Non-pigmented ciliary epithelial cell (primary cell): ENCODE measurements at places on chromosomes 6 and 20.

GRCh38 chr20:32079655-32080109, 27.6 kb downstream of the HCK start:
- no peak for DNase-seq

GRCh38 chr6:156449569-156449968, 327.6 kb upstream of the ARID1B start:
- no peak for DNase-seq

DNA sequence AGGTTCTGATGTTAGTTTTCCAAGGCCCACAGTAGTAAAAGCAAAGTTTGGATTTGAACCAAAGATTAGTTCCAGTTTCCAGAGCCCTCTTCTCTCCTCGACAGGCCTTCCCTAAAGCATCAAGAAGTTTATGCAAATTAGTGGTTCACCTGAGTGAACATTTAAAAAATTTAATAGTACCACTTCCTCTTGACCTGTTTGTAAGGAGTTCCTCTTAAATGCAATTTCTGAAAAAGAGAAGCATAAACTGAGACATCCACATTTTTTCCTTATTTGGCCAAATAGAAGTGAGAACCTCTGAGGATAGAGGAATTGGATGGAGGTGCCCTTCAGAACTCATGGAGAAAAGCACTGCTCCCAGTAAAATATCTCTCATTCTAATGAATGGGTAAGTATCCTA, 1.2 kb upstream of the DSE start:
- no peak for DNase-seq

DNA sequence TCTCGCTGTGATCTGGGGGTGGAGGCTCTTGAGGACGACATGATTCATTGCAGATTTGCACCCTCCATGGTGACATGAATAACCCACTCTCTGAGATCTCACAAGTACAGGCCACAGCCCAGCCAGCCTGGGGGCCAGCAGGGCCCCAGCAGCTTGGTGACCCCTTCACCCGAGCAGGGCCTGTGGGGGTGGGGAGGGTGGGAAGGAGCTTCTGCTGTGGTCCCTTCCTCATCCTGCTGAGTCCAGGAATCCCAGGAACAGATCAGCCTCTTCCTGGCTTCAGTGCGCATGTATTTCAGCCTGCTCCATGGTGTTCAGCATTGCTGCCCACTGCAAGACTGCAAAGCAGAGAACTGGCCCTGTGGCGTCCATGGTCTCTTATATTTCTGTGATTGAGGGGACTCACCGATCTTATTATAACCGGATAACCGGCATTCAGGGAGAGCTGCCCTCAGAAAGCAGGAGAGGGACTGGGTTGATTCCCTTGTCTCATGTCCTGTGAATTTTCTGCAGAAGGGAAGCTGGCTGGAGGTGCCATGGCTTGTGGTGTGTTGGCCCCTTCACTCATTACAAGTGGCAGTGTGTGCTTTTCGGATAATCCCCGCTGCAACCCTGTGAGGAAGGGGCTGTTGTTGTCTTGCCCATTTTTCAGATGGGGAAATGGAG, 118.8 kb upstream of the FRMD1 start:
- DNase-seq: no peak

DNA sequence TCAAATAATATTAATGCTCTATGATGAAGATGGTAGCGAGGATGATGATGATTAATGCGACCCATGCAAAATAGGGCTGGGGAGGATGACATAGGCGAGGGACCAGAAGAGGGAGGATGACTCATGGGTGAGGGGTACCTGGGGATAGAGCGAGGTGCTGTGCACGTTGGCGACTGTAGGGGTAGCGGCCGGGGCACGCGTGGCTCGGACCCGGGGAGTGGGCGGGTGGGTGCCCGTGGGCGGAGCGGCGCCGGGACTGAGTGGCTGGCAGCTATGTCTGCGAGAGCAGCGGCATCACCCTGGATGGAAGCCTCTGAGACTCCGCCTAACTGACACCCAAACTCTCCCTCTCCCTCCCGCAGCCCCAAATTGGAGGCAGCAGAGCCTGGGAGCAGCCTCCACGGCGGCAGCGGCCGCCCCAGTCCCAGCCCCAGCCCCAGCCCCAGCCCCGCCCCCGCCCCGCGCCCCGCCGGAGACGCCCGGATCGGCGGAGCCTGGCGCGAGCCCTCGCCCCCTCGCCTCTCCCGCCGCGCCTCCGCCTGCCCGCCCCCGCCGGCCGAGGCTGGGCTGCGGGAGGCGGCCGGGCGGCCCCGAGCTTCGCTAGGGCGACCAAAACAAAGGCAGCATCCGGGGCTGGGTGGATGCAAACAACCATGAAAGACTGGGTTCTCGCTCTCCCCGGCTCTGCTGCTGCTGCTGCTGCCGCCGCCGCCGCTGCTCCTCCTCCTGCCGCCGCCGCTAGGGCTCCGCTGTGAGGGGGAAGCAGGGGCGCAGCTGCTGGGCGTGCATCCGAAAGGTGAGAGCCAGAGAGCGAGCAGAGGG, at the start of gene RIMS1:
RIMS1 (plus strand) TSS at position 367 of the 822 bp plus-strand sequence. CDS start 474 bp downstream, outside the sequence.
- DNase-seq: no peak

DNA sequence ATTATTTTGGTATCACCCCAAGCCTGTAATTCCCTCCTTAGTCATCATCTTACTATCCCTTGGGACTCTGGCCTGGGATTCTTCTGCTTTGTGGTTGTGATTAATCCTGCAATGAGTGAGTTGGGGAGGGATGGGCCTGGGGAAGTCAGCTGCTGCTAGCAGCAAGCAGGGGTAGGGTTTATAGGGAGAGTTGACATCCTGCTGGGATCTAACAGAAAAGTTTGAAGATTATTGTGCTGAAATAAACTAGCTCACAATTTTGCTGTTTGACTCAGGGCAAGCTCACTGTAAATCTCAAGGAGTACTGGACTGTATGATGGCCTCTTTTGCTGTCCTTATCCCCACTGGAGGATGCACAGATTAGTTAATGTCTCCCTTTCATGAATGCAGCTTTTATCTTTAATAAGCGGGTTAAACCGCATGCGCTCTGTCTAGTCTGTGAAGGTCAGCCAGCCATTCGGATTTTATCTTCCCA, 83.4 kb downstream of the JARID2 start:
- peak; percentile 80 for DNase-seq

DNA sequence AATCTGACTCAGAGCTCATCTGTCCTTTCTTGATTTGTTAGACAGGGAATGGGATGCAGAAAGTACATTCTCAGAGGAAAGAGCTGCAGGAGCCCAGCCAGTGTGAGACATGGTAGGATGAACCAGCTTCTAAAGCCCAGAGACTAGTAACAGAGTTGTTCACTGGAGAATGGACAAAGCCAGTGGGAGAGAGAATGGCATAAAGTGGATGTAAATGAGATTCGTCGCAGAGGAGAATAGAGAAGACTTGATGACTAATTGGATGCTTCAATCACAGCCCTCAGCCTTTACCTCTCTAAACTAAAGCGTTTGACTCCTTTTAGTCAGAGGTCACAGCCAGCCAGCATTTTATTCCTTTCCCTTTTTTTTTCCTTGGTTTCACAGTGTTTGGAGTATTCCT, 25.5 kb upstream of the L3MBTL3 start:
- no peak for DNase-seq

- no peak for DNase-seq
Observed at GRCh38 chr6:12653486-12653885, 63.1 kb upstream of the PHACTR1 start.

DNA sequence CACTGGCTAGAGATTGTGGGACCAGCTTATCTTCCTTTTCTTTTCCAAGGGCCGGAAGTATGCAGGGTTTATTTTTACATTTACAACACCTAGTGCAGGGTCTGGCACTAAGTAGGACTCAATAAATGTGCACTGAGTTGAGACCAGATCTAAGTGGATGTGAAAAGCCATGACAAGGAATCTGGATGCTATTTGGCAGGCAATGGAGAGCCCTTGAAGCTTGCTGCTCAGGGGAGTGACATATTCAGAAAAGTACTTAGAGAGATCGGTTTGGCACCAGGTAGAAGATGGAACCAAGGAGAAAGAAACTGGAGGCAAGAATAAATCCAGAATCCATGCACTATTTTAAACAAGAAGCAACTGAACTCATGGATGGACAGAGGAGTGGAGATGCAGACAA, 815.8 kb downstream of the MAFB start:
- no peak for DNase-seq

DNA sequence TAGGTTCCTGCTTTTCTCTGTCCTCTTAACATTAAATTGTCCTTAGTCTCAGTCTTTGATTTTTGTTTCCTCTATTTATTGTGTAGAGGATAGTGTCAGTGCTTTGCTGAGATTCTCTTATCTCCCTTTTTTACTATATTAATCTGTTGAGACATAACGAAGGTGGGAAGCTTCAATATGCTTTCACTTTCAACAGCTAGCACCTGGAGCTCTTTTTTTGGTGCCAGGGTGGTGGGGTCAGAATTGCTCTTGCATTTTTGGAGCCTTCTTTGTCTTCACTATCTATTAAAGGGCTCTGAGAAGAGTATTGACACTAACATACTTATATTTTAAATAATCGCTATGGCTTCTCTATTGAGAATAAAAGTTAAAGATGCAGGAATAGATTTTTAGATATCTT, 97.1 kb upstream of the EPHA7 start:
- no peak for DNase-seq

DNA sequence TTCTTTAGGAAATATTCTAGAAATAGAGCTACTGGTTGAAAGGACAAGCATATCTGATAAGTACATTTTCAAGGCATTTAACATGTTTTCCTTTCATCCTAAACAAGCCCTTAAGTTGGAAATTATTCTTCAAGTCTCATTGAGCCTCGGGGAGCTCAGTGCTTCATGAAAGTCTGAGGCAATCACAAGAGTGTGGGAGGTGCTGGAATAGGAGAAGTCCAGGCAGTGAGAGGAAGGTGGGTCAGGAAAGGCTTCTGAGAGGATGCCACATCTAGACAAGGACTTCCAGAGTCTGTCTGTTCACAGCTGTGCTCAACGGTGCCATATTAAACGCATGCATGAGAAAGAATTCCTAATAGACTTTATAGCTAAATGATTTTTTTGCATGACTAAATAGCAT, 69.8 kb downstream of the CD83 start:
- DNase-seq: no peak

- DNase-seq: no peak
Observed at GRCh38 chr6:69735027-69735426, 61.8 kb downstream of the LMBRD1 start.

DNA sequence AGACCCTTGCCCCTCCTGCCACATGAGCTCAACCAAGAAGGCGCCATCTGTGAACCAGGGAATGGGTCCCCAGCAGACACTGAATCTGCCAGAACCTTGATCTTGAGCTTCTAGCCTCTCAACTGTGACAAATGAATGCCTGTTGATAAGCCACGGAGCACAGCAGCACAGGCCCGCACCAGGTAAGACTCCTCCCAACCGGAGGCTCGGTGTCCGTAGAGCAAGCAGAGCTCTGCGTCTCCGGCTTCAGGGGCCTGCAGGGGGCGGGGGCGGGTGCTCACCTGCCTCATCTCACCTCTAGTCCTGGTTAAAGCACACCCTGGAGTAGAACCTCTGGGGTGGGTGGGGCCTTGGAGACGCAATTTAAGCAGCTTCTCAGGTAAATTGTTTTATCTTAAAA, 122.7 kb downstream of the SMOC2 start:
- no peak for DNase-seq

DNA sequence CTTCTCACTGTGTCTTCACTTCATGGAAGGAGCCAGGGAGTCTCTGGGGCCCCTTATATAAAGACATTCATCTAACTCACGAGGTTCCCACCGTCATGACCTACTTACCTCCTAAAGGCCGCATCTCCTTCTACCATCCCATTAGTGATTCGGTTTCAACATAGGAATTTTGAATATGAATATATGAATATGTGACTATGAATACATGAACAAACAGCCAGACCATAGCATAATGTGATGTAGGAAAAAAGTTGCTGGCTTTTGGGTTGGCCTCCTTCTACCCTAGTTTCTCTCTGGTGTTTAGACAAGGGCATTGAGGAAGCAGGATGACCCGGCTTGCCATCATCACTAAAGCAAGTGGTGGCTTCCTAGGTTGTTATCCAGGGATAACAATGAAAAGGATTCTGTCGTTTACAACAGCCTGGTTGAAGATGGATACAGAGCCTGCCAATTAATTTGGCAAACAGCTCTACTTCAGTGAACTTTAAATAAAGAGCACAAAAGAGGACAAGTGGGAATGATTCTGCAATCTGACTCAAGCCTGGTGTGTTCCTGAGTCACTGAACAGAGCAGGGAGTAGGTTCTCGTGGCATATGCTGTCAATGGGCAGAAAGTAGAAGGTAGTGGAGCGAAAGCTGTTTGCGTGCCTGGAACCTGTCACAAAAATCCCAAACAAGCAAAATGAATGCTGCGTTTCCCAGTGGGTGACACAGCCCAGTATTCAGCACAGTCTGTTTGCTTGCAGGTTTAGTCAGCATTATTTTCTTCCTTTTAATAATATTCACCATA, 44.0 kb upstream of the DOK5 start:
- no peak for DNase-seq

- no peak for DNase-seq
Observed at GRCh38 chr6:111105578-111105977, 18.3 kb downstream of the SLC16A10 start.

DNA sequence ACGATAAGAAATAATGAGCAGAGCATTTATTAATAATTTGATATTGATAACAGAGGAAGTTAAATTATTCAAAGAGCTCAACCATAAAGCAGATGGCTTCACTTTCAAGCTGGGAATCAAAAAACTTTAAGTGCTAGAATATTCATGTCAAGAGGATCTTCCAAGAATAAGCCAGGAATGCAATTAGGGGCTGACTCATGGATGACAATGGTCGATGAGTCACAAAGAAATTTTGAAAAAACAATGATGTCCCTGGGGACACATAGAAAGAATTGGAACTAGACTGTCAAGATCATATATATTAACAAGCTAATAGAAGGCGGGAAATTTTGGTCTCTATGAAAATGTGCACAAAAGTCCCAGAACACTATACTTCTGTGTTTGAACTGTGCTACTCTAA, 304.1 kb downstream of the LAMA2 start:
- DNase-seq: no peak

- no peak for DNase-seq
Observed at GRCh38 chr20:10476319-10476724, 41.2 kb downstream of the SLX4IP start.

DNA sequence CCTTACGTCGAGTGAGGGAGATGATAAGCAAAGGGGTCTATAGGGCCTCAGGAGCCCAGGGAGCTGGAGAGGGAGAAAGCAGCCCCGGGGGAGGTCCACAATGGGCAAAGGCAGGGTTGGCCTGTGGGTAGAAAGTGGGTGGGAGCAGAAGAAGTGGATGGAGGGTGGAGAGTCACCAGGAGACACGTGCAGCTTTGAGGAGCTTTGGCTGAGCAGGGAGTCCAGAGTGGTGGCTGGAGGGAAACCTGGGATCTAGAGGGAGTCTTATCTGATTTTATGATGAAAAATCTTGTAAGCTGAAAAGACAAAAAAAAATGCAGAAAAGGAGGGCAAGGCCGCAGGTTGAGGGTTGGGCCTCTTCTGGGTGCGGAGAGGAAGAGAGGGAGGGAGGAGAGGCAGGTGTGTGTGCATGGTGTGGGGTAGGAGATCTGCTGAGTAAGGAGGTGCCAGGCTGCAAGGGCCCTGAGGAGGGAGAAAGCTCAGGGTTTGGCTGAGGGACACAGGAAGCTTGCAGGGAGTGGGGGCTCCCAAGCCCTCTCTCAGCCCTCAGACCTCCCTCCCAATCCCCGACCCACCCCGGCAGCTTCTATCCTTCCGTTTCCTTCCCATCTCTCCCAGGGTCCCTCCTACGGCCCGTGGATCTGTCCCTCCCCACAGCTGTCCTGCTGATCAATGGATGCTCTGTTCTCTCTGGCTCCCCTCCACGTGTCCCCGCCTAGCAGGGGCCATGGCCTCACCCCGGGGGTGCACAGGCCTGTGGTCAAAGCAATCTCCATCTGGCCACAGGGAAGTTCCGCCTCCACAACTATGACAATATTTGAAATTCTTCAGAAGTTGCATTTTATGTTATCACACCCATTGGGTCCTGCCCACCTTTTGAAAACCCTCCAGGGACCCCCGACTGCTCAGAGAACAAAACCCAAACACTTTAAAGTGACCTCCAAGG, 17.1 kb upstream of the BPI start:
- DNase-seq: peak; percentile 83
